ENCODE measurements at places on chromosomes 3 and 15.

GRCh38 chr3:58572634-58573230, 4.5 kb downstream of the FAM107A start:
- no peaks in the 10 kb centered on the region for H3K36me3 ChIP-seq
- no peak for DNase-seq
- no peaks in the 10 kb centered on the region for H3K4me1 ChIP-seq
- H3K27ac ChIP-seq = no peak overlapping the region

DNA sequence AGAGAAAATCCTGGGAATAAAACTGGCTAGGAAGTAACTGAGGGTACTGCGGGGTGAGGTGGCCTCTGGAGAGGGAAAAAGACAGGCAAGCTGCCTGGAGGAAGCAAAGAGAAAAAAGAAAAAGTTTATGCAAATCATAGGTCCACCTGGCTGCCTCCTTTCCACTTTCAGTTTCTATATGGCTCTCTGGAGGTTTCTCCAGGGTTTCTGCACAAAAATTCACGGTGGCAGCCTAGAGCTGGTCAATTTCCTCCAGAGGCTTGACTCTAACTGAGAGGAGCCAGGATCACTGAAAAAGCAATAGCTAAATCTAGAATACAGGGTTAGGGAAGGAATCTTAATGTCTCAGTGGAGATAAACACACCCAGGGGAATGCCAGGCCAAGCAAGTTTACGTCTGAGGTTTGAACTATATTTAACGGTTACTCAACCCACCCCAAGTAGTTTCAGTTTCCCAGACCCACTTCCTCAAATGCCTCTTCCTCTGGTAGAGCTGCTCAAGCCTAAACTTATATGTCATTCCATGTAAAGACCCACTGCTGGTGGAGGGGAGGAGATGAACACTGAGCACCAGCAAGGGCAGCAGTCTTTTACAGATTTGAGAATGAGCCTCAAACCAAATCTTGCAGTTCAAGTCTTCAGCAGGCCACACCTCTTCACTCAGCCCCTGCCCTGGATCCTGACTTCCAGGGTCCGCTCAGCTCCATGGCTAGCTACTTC, 5.7 kb downstream of the LYSMD2 start:
- no peak for DNase-seq
- peak overlapping the region; percentile 19 for H3K4me3 ChIP-seq
- no peaks in the 10 kb centered on the region for H3K27me3 ChIP-seq
- peak overlapping the region; percentile 7 for H3K27ac ChIP-seq
- H3K4me1 ChIP-seq = peaks cover 18% of the 10 kb centered on the region

DNA sequence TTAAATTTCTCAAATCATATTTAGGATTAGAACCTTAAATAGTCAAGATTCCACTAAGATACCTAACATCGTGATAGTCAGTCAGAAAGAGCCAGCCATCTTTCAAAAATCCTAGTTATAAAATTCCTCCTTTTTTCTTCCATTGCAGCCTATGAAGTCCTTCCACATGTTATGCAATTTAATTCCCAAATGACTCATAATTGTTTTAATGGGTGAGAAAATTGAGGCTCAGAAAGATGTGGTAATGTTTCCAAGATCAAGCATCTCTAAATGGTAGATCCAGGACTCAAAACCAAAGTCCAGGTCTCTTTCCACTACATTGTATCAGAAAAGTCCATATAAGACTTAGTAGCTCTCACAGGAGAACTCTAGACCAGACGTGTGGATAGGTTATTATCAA, 9.5 kb downstream of the CFAP44 start:
- peaks cover 4% of the 10 kb centered on the region for H3K4me1 ChIP-seq
- peaks cover 10% of the 10 kb centered on the region for H3K36me3 ChIP-seq
- H3K27me3 ChIP-seq = no peaks in the 10 kb centered on the region
- H3K4me3 ChIP-seq = no peak overlapping the region

GRCh38 chr3:112973325-112974177, 1.4 kb downstream of the CD200R1 start:
- H3K4me1 ChIP-seq = no peaks in the 10 kb centered on the region
- no peak for DNase-seq
- H3K27ac ChIP-seq = no peak overlapping the region
- no peaks in the 10 kb centered on the region for H3K27me3 ChIP-seq

DNA sequence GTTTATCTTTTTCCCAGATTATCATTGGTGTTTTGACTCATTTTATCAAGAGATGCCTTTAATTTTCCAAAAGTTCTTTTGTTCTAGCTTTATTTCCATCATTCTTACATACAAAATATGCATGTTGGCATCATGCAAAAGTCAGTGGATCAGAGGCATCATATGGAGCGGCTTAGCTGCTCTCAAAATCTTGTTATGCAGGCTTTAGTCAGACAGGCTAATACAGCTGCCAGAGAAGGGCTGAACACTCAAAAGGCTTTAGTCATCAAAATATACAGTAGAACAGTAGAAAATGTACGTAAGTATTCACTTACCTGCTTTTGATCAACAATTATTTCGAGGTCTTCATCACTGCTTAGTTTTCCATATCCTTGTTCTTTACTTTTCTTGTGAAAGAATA, 65.5 kb downstream of the PEX5L start:
- no peak for DNase-seq
- no peaks in the 10 kb centered on the region for H3K27me3 ChIP-seq
- H3K4me3 ChIP-seq = no peak overlapping the region
- H3K4me1 ChIP-seq = peaks cover 5% of the 10 kb centered on the region

- no peak overlapping the region for H3K4me3 ChIP-seq
- H3K27ac ChIP-seq = no peak overlapping the region
- H3K4me1 ChIP-seq = no peaks in the 10 kb centered on the region
- H3K36me3 ChIP-seq = no peaks in the 10 kb centered on the region
- DNase-seq = no peak
- H3K27me3 ChIP-seq = no peaks in the 10 kb centered on the region
Observed at GRCh38 chr3:66404197-66404596, 96.6 kb downstream of the LRIG1 start.

- no peaks in the 10 kb centered on the region for H3K27me3 ChIP-seq
- no peak overlapping the region for H3K27ac ChIP-seq
- no peak for DNase-seq
Observed at GRCh38 chr3:4656059-4656458, 162.9 kb downstream of the ITPR1 start.

DNA sequence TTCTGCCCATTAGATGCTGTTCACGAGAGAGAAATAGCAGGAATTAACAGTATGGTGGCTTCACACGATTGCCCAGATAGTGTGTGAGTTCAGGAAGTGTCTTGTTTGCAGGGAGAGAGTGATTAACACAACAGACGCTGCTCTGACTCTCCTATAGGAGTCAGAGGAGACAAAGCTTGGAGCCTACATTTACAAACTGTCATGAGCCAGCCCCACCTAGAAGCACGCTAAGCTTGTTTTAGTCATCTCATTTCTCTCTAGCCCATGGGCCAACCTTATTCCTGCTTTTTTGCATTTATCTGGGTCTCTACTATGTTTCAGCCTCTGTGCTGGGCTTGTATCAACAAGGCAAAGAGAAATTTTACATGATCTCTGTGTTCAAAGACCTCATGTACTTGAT, 128.3 kb upstream of the BFSP2 start:
- peaks cover 6% of the 10 kb centered on the region for H3K27me3 ChIP-seq
- no peak overlapping the region for H3K27ac ChIP-seq
- DNase-seq = no peak
- no peaks in the 10 kb centered on the region for H3K36me3 ChIP-seq
- H3K4me3 ChIP-seq = no peak overlapping the region

DNA sequence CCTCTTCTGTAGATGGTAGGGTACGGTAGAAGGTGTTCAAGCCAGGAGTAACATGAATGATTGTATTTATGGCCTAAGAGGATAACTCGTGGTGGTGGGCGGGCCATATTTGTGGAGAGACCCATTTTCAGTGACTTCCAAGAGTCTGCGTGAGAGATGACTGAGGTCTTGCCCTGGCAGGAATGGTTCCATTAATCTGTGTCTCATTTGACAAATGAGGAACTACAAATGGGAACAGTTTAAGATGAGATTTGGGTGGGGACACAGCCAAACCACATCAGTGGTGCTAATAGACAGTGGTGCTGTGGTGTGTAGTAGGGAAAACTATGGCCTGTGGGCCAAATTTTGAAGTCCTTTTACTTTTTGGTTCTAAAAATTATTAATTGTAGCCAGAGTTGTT, 47.1 kb downstream of the FLNB start:
- DNase-seq = no peak
- no peaks in the 10 kb centered on the region for H3K27me3 ChIP-seq
- H3K4me1 ChIP-seq = peaks cover 98% of the 10 kb centered on the region
- peaks cover 88% of the 10 kb centered on the region for H3K36me3 ChIP-seq

DNA sequence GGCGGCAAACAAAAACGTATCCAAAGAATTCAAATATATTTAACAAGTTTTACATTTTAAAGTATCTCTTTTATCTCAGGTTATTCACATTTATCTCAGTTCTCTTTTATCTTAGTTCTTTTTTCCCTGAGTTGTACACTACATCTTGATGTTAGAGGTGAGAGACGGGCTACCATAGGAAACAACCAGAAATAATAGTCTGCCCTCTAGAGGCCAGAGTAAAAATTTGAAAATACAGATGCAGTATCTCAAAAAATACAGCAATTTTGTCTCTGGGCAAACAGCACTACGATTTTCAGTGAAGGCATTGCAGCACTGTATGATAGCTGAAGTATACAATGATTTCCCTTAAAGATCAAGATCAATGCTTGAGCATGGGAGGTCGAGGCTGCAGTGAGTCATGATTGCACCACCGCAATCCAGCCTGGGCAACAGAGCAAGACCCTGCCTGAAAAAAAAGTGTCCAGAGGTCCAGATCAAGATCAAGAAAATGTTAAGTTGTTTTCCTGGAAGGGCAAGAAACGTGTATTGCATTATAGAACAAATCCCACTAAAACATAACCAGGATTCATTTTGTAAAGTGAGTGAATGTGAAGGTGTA, 82.6 kb upstream of the ATP11B start:
- H3K27me3 ChIP-seq = no peaks in the 10 kb centered on the region
- H3K4me3 ChIP-seq = no peak overlapping the region
- no peaks in the 10 kb centered on the region for H3K36me3 ChIP-seq
- DNase-seq = no peak

- no peaks in the 10 kb centered on the region for H3K27me3 ChIP-seq
- no peak overlapping the region for H3K4me3 ChIP-seq
- no peaks in the 10 kb centered on the region for H3K36me3 ChIP-seq
- no peak for DNase-seq
- H3K4me1 ChIP-seq = peaks cover 15% of the 10 kb centered on the region
Observed at GRCh38 chr3:168951884-168952283, 711.6 kb downstream of the MECOM start.

DNA sequence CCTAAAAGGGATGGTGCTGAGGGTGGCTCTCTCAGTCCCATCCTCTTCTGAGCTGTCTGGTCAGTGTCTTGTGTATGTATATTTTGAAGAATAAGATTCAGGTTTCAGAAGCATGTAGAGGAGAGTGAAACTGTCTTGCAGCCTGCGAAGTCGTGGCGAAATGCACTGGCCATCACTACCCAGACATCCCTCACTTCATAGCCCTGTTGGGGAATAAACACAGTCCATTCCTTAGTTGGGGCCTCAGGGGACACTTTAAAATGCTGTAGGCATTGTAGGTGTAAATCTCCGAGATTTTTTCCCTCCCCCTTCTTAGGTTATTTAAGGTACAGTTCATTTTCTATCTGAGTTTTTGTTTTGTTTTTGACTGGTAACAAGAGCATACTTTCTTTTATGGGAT, 93.8 kb downstream of the DNASE1L3 start:
- H3K27ac ChIP-seq = peak overlapping the region; percentile 6
- H3K4me1 ChIP-seq = no peaks in the 10 kb centered on the region
- H3K4me3 ChIP-seq = no peak overlapping the region
- no peaks in the 10 kb centered on the region for H3K27me3 ChIP-seq
- peaks cover 100% of the 10 kb centered on the region for H3K36me3 ChIP-seq
- no peak for DNase-seq

DNA sequence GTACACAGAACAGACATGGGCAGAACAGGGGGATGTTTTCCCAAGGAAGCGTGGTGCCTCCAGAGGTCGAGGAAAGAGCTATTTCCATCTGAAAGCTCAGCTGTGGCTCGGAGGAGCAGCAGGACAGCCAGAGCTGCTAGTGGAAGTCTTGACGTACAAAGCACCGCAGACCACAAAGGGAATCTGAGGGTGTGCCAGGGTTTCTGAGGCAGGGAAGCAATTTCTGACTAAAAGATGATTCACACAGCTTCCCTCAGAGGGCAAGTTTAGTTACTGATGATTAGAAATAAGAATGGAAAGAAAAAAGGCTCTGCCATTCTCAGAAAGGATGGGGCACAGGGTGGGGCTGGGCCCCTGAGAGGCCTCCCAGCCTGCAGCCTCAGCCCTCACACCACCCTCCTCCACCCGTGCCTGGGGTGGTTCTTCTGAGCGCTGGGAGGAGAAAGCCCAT, 45.8 kb upstream of the SEC13 start:
- H3K4me3 ChIP-seq = no peak overlapping the region
- H3K27ac ChIP-seq = peak overlapping the region; percentile 55
- H3K4me1 ChIP-seq = peaks cover 9% of the 10 kb centered on the region
- peak; percentile 83 for DNase-seq
- no peaks in the 10 kb centered on the region for H3K36me3 ChIP-seq

DNA sequence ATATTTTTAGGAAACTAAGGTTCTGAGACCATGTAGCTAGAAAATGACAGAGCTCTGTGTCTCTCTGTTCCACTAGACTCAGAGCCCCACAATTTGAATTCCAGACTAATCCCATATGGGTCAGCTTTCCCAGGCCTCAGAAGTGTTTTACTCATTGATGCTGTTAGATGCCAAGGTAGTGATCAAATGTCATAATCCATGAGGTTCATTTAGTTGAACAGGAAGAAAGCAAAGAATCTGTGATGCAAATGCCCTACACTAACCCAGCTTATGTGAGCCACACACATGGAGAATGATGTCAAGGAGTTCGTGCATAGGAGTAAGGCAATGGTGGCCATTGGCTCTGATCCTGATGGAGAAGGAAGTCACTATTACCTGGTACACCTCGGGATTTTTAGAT, 363.4 kb upstream of the RARB start:
- no peak overlapping the region for H3K27ac ChIP-seq
- DNase-seq = no peak
- H3K4me3 ChIP-seq = no peak overlapping the region

DNA sequence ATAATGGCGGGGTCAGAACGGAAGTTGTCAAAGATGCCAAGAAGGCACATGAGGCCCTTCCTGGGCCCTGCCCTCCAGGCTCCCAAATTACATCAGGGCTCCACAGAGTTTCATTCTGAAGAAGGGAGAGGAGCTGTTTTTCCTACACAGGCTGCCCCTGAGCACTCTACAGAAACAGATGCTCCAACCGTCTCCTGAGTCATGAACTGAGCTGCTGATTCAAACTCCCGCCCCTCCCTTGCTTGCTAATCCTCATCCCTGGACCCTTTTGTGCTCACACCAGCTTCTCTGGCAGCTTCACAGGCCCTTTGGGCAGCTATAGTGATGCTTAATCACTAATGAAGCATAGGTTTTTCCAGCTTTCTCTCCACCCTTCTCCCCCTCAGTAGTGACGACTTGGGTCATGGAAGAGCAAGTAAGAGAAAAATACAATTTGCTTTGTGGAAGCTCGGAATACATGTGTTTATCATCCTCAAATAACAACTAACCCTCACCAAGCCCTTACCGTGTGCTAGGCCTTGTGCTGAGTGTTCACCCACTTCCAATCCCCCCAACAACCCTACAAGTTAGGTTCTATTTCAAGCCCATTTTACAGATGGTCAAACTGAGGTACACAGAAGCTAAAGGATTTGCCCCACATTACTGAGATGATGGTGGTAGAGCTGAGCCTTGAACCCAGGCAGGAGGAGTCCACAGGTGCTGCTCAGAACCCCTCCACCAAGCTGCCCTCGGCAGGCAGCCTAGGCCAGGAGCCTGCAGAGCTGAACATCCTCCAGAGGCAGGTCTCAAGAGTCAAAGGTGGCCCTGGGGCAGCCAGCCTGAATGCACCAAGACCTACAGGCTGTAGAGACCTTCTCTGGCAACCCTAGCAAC, 21.9 kb downstream of the MEGF11 start:
- DNase-seq = no peak
- H3K4me3 ChIP-seq = no peak overlapping the region
- H3K27ac ChIP-seq = no peak overlapping the region
- no peaks in the 10 kb centered on the region for H3K27me3 ChIP-seq
- no peaks in the 10 kb centered on the region for H3K4me1 ChIP-seq
- no peaks in the 10 kb centered on the region for H3K36me3 ChIP-seq

Data from RWPE2 (cell line).